ENCODE measurements at places on chromosomes 1 and 21. TPM values are rescaled to one million over a fixed set of nuclear protein-coding genes. Genes with fewer than 3 reads are reported as not detected.
A peak's percentile ranks its signal among the peaks of the same experiment; 100 is the strongest.

GRCh38 chr1:222009105-222009730 lies 267.3 kb upstream of the DUSP10 start:
- no peak for DNase-seq

DNA sequence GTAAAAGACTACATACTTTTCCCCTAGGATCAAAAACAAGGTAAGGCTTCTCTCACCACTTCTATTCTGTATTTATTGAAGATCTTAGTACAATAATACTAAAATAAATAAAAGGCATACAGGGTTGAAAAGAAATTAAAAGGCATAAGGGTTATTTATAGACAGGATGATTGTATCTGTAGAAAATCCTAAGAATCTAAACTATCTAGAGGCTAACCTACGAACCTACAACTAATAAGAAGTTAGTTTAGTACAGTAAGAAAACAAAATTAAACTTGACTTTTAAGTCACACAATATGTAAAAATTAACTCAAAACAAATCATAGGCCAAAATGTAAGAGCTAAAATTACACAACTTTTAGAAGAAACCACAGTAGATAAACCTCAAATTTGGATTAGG lies 50.4 kb upstream of the ADAM30 start:
- DNase-seq = no peak

The AMY2A gene
- not detected for total RNA-seq

DNA sequence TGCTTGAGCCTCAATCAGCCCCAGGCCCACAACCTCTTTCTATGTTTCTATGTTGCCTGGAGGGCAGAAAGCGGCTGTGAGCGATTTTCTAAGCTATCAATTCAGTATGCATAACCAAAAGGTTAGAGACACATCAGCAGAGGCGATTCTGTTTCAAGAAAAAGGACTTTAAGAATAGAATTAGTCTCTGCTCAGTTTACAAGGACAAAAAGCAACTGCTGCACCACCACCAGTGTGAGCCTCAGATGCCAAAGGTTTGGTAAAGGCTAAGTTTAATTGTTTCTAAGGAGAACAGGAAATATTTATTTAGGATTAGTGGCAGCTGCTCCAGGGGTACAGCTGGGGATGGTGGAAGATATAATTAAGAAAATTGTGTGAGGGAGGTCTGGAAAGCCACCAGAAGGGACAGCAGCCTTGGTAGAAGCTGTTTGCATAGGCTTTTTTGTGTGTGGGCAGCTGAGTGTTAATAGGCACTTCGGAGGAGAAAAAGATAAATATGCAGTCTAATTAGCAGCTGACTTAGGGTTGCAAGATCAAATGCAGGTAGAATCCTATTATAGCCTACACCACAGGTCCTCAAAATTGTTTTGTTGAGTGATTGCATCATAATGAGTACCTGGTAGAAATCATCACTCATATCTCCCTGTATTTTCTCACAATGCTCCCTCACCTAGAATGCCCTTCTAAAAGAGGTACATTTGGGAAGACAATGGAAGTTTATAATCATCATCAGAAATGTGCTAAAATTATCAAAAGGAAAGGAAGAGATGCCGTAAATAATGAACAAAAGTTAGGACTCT lies 35.8 kb downstream of the ZC3H11B start:
- no peak for DNase-seq

DNA sequence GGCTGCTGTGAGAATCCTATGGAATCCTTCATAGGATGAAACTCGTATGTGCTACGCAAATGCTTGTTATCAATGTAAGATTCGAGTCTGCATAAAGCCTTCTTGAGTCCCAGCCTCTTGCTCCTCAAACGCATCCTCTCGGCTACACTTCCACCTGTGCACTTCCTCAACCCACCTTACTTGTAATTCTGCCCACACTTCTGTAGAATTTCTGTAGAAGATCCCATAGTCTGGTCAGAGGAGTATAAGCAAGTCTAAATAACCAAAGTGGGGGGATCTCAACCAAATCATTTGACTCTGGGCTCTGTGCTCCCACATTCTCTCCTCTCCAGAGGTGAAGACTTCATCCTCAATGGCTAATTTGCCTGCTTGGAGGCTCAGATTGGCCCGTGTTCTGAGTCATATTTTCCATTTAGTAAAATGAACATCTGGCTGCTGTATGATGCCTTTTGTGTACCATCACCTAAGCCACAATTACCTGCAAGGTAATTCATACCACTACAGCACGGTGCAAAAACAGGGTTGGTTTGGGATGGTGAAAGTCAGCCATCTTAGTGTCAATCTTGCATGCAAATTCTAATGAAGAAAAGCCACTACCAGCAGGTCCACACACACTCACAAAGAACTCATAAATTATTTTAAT lies 63.2 kb downstream of the ITPKB start:
- DNase-seq = peak; percentile 2

- no peak for DNase-seq
Measured at GRCh38 chr1:8633741-8634501, 183.5 kb downstream of the RERE start.

GRCh38 chr1:236465231-236465958 lies 58.4 kb upstream of the LGALS8 start:
- no peak for DNase-seq

The PPFIA4 gene
- total RNA-seq = 1.4 TPM

DNA sequence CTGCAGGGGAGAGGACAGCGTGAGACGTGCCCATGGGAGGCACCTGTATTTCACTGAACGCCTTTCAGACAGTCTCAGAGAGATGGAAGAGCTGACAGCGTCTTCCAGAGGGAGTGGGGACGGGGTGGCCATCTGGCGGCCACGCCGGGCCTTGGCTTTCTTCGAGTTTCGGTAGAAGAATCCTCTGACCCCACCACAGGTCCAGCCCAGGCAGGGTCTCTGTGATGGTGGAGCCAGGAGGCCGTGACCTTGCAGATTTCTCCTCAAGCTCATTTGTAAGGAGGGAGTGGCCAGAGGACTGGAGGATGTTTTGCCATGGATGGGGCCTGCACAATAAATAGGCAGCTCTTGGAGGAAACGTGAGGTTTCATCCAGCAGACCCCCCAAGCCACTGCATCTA lies 47.6 kb upstream of the ADARB1 start:
- no peak for DNase-seq

The CAMK2N1 gene
- total RNA-seq = 4.4 TPM

The SPRR3 gene
- not detected for total RNA-seq

- DNase-seq = no peak
Measured at GRCh38 chr21:18350216-18350615, 53.4 kb downstream of the TMPRSS15 start.

DNA sequence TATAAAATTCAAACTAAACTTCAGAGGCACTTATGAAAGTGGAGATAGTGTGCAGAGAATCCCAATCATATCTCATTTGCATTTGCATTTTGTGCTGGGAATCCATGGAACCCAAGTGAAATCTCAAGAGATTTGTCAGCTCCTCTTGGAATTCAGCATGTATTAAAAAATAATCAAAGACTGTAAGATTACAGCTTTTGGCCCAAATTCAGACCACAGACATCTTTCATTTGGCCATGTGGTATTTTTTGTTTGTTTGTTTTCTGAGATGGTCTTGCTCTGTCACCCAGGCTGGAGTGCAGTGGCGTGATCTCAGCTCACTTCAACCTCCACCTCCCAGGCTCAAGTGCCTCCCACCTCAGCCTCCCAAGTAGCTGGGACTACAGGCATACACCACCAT lies 3.8 kb upstream of the CACYBP start:
- no peak for DNase-seq

DNA sequence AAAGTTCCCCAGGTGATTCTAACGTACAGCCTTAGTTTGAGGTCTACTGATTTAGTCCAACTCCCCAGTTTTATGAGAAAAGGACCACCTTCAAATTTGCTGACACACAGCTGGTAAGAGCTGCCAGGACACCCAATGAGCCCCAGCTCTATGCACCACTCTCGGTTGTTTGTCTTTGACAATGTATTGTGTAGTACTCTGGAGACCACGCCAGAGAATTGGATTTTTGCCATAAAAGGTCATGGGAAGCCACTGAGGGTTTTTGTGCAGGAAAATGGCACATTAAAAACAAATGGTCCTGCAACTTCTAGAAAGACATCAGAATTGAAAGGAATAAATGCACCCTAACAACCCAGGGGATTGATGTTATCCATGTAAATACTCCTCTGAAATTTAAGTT lies 7.1 kb upstream of the IER5 start:
- DNase-seq = no peak

GRCh38 chr1:89603651-89604413 lies 29.1 kb upstream of the LRRC8C start:
- DNase-seq = no peak

DNA sequence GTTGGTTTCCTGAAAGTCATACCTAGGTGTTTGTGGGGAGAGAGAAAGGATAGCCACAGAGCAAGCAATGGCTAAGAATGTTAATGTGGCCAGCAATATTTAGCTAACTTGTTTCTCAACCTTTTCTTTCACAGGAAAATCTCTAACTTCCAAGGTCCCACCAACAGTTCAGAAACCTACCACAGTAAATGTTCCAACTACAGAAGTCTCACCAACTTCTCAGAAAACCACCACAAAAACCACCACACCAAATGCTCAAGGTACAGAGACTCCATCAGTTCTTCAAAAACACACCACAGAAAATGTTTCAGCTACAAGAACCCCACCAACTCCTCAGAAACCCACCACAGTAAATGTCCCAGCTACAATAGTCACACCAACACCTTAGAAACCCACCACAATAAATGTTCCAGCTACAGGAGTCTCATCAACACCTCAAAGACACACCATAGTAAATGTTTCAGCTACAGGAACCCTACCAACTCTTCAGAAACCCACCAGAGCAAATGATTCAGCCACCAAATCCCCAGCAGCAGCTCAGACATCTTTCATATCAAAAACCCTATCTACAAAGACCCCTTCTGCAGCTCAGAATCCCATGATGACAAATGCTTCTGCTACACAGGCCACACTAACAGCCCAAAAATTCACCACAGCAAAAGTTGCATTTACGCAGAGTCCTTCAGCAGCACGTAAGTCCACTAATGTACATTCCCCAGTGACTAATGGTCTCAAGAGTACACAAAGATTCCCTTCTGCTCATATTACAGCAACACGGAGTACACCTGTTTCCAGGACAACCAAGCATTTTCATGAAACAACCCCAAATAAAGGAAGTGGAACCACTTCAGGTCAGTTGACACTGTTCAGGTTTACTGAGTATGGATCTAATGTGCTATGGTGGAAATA lies 15.3 kb downstream of the CD55 start:
- DNase-seq = no peak

DNA sequence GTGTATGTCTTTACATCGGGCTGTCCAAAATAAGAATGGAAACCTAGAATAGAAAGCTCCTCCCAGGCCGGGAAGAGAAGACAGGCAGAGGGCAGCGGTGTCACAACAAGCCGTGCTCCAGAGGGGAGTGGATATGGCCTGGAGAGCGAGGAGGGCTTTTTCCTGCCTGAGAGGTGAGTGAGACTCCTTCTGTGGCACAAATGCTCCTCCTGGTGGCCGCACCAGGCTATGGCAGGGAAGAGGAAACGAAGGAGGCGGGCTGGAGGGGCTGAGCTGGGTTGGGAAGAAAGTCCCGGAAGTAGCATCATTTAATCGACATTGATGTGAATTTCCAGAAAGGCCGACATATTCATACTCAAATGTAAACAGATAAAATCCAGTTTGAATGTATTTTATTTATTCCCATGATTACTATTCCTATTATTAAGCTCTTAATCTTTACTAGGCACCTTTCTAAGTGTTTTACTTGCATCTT lies 54.7 kb downstream of the MEF2D start:
- DNase-seq = peak; percentile 82

- DNase-seq = no peak
Measured at GRCh38 chr1:154404511-154404931, 622 bp upstream of the IL6R start.

GRCh38 chr1:176206006-176206960 lies 803 bp downstream of the COP1 start:
- DNase-seq = no peak

DNA sequence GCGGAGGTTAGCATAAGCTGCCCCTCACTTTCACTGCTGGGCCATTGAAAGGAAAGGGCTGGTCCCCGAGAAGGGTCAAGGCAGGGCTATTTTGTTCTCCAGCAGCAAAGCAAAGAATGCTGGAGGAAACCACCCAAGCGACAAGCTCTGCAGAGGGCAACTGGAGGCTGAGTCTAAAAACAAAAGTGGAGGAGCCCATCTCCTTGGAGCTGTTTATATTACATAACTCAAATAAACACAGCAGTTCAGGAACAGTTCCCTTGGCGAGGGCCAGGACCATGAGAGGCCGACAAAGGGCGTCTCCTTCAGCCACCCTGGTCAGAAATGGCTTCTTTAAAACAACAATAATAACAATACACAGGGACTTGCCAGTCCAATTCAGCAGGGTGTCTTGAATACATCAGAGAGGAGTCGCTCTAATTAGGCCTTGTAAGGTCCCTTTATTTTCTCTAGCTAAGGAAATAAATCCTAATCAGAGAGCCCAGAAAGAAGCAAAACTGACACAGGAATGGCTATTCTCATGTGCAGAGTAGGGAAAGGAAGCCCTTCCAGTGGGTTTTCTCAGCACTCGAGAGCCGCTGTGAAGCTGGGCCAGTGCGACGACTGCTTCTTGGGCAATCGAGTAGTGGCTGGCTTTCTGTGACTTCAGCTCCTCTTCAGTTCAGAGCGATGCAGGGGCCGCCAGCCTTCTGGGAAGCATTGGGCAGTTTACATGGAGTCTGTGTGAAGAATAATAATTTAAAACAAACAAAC lies 57.0 kb upstream of the TARBP1 start:
- no peak for DNase-seq

Data from omental fat pad (tissue), 4 donors.